ENCODE measurements at places on chromosomes 6 and 20.

- no peak for DNase-seq
Measured at GRCh38 chr6:71250099-71250602, 38.5 kb upstream of the OGFRL1 start.

DNA sequence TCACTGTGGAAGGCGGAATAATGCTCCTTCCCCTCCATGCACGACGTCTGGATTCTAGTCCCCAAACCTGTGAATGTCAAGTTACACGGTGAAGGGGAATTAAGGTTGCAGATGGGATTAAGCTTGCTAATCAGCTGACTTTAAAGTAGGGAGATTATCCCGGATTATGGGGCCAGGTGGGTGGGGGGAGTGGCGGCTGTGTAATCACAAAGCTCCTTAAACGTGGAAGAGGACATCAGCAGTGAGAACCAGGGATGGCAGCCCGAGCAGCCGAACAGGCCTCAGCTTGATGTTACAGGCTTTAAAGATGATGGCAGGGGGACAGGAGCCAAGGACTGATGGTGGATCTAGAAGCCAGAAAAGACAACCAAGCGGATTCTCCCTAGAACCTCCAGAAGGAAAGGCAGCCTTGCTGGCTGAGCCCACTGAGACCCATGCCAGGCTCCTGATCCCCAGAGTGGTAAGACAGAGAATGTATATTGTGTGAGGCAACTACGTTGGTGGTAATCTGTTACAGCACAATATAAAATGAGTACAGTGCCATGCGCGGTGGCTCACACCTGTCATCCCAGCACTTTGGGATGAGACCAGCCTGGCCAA, 117.5 kb downstream of the SCML4 start:
- no peak for DNase-seq

GRCh38 chr6:139711804-139712585, 337.5 kb upstream of the CITED2 start:
- DNase-seq: no peak

- DNase-seq: no peak
Measured at GRCh38 chr6:100314186-100314585, 150.5 kb downstream of the SIM1 start.

DNA sequence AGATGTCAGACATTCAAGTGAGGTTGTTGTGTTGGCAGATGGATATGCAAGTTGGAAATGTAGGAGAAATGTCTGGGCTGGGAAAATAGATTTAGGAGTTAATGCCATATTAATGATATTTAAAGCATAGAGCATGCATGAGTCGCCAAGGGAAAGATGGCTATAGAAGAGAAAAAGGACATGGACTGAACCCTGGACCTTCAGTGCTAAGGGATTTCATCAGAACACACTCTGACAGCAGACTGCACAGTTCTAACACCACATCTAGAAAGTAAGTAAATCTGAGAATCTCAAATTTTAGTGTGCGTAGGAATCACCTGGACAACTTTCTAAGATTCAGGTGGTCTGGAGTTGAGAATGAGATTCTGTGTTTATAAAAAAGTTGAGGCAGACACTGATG, 17.3 kb upstream of the POLR1H start:
- no peak for DNase-seq

DNA sequence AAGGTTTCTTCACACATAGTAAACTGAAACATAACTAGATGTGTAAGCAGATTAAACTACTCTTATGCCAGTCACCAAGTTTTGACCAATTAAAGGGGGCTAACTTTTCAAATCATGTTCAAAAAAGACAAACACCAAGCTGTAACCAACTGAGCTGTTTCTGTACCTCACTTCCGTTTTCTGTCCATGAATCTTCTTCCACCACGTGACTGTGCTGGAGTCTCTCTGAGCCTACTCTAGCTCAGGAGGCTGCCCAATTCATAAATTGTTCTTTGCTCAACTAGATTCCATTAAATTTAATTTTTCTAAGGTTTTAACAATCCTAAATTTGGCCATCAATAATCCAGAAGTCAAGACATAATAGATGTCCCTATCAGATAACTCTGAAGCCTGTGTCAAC, 229.4 kb downstream of the FNDC1 start:
- no peak for DNase-seq

- DNase-seq: no peak
Measured at GRCh38 chr6:28589957-28590349, 64.3 kb downstream of the GPX5 start.

GRCh38 chr6:37155394-37156312, 14.3 kb upstream of the PIM1 start:
- no peak for DNase-seq

DNA sequence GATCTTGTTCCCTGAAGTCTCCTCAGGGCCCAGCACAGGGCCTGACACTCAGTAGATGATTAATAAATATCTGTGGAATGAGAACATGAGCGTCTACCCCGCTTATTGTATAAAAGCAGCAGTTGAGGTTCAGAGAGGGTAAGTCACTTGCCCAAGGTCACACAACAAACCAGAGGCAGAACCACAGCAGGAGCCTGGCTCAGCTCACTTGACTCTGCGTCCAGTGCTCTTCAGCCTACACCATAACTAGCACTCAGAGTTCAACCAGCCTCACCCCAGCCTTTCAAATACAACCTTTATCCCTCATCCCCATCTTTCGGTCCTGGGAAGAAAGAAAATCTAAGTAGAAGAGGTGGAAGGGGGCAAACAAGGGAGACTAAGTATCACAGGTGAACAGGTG, 24.9 kb upstream of the NOL4L start:
- DNase-seq: no peak

DNA sequence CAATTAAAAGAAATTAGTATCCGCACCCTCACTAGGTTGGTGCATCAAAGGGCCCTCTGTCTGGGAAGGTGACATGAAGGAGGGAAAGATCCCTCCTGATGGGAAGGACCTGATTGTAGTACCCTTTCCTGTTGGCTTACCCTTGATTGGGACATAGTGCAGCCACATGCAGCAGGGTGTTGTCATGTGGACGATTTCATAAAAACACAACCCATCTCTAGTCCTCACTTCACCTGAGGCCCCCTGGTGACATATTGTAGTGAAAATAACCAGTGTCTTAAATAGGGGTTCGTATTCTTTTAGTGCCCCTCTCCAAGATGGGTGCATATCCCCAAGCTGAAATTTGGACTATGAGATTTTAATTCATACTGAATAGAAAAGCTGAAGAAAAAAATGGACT, 97.3 kb downstream of the SLX4IP start:
- no peak for DNase-seq

DNA sequence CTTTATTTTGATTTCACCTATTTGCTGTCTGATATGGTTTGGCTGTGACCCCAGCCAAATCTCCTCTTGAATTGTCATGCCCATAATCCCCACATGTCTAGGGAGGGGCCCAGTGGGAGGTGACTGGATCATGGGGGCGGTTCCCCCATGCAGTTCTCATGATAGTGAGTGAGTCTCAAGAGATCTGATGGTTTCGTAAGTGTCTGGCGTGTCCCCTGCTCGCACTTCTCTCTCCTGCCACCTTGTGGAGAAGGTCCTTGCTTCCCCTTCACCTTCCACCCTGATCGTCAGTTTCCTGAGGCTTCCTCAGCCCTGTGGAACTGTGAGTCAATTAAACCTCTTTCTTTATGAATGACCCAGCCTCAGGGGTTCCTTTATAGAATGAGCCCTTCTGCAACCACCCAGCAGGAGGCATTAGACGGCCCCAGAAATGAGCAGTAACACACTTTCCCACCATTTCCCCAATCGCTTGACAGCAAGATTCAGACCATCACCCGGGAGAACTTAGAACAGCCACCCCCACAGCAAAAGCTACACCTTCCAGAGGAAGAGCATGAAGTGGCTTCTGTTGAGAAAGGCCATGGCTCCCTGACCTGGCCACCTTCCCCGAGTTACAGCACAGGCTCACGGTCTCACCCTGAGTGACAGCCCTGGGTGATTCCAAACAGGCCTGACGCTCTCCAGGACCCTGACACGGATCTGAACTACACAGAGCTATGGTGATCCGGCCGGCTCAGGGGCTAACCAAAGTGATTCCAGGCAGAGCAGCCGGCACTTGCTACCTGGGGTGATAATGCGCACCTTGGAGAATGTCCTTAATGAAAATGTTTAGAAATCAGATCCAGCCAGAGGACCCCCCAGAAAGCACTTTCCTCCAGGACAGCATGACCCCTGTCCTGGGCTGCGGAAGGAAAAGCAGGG, 131.2 kb upstream of the CDH4 start:
- DNase-seq: no peak

DNA sequence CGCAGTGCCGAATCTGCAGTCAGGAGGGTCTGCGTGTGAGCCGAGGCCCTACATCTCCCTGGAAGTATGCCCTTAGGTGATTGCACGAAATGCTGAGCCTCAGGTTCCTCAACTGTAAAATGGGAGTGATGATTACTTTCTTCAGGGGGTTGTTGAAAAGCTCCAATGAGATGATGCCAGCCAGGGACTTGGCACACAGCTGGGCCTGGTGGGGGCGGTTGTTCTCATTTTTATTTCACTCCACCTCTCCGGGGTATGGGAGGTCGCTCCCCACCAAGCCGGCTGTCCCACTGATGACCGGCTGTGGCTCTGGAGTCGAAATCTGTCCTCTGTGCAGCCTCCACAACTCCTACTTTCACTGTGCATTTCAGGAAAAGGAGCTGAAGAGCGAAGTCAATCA, 8.1 kb downstream of the PCK1 start:
- DNase-seq: no peak

DNA sequence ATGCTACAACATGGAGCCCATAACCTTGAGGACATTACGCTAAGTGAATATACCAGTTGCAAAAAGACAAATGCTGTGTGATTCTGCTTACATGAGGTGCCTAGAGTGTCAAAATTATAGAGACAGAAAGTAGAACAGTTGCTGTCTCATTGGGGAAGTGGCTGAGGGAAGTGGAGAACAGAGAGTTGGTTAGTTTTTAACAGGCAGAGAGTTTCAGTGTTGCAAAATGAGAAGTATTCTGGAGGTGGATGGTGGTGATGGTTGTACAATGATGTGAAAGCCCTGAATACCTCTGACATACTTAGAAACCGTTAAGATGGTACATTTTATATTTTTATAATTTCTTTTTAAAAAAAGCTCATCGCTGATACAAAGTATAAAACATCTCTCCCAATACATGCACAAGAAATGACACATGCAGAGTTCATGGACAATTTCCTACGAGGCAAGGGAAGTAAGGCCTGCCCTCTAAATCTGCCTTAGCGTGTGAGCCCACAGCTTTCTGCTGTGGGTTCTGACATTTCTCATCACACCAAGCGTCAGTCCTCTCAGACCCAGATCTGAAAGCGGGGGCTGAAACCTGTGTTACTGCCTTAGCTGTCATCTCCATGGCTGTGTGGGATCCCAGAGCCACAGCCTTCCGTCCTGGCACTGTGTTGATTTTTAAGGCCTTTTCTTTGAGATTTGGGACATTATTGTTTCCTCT, 126.0 kb downstream of the RNASET2 start:
- no peak for DNase-seq

DNA sequence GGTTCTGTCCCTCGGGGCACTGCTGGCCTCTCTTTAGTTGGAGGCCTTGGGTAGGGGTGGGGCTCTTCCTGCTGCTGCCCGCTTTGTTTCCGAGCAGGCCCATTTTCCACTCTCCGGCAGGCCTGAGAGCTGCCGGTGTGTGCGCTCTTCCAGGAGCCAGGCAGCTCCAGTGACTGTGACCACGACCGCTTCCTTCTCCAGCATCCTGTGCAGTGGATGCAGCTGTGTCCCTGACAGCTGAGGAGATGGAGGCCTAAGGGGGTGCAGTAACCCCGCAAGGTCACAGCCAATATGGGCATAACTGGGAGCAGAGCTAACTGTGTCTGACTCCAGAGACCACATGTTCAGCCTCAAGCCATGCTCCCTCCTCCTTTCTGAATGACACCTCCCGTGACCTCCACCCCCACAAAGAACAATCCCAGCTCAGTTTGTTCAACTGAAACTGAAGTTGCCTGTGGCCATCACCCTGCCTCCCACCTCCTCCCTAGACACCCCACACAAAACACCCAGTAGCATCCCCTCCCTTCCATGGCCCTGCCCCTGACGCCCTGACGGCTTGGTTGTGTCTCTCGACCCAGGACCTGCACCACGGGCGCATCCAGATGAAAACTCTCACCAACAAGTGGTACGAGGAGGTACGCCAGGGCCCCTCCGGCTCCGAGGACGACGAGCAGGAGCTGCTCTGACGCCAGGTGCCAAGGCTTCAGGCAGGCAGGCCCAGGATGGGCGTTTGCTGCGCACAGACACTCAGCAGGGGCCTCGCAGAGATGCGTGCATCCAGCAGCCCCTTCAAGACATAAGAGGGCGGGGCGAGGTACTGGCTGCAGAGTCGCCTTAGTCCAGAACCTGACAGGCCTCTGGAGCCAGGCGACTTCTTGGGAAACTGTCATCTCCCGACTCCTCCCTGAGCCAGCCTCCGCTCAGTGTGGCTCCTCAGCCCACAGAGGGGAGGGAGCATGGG, 27.8 kb downstream of the SPATA2 start:
- no peak for DNase-seq

DNA sequence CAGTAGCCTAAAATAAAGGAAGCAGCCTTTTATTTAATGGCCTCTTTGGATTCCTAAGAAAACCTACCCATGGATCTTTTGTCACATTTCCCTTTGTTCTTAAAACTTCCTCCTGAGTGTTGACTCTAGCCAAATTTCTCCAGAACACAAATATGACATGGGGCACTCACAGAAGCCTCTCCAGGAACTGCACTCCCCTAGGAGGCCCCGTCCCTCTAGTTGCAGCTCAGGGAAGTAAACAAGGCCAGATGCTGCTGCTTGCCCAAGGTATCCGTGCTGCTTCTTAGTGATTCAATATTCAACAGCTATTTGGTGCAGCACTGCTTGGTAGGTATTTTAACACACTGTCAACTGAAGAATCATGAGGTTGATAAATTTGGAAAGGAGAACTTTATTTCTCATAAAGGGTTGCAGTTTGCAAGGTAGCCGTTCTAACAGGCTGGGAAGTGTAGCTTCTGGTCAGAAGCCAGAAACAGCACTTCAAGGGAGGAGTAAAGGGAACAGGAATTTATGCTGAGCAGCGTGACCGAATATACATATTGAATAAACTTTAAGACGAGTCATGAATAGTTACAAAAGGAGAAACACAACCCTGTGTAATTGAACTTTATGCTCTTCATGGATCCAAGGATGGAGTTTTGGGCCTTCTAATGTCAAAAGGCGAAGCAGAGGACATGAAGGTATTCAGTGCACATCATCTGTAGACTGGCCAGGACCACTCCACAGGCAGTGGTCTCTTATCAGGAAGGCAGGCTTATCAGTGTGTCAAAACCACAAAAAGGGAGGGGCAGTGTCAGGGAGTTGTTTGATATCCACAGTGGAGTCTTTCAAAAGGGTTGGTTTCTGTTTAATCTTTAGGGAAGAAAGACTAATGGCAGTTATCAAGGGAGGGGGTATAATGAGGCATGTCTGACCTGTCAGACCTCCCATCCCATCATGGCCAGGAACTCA, 63.3 kb downstream of the CD24 start:
- no peak for DNase-seq

All from stimulated activated CD8-positive, alpha-beta memory T cell treated with anti-CD3 and anti-CD28 coated beads, Interleukin-4, amount 100 ng/mL, for 1 hour (primary cell).